Epithelial cell of proximal tubule (primary cell): ENCODE measurements at places on chromosomes 4 and X. TPM values are rescaled to one million over a fixed set of nuclear protein-coding genes. Genes with fewer than 3 reads are reported as not detected.

NPY1R gene
- total RNA-seq, result 0.40 and 3.3 TPM in 2 replicates

CSAG3 gene
- total RNA-seq, result not detected in 2 replicates

NXF2B gene
- not detected in 2 replicates for total RNA-seq

KCNE5 gene
- 0.43 TPM in 1 of 2 replicates, not detected in the other for total RNA-seq

AMER1 gene
- 1.6 and 1.9 TPM in 2 replicates for total RNA-seq

DRD5 gene
- total RNA-seq, result not detected in 2 replicates

XPNPEP2 gene
- total RNA-seq, result not detected in 2 replicates

CPE gene
- 10.6 and 10.7 TPM in 2 replicates for total RNA-seq

CACNA1F gene
- total RNA-seq, result 0.12 TPM in 1 of 2 replicates, not detected in the other

VCX3A gene
- total RNA-seq, result not detected in 2 replicates

ERCC6L gene
- 6.6 and 9.5 TPM in 2 replicates for total RNA-seq

SPANXN4 gene
- total RNA-seq, result not detected in 2 replicates

PALLD gene
- 21.9 and 45.6 TPM in 2 replicates for total RNA-seq

CORIN gene
- 0.12 TPM in 1 of 2 replicates, not detected in the other for total RNA-seq

STS gene
- total RNA-seq, result 1.6 and 2.2 TPM in 2 replicates

UNC5C gene
- 0.72 and 2.2 TPM in 2 replicates for total RNA-seq

SSX4B gene
- not detected in 2 replicates for total RNA-seq

HSFX1 gene
- 0.51 TPM in 1 of 2 replicates, not detected in the other for total RNA-seq

LYAR gene
- total RNA-seq, result 35.1 and 51.6 TPM in 2 replicates

SCD5 gene
- 6.1 and 22.7 TPM in 2 replicates for total RNA-seq

EDA2R gene
- total RNA-seq, result 1.0 and 3.9 TPM in 2 replicates

RRH gene
- total RNA-seq, result not detected in 2 replicates

ASB12 gene
- 0.07 TPM in 1 of 2 replicates, not detected in the other for total RNA-seq

MAGEC3 gene
- total RNA-seq, result not detected in 2 replicates

TCEAL6 gene
- not detected in 2 replicates for total RNA-seq

PPP1R3F gene
- total RNA-seq, result 0.87 and 2.3 TPM in 2 replicates

SOX3 gene
- not detected in 2 replicates for total RNA-seq

TREX2 gene
- total RNA-seq, result not detected in 2 replicates

CFAP99 gene
- total RNA-seq, result not detected in 2 replicates

TEX11 gene
- total RNA-seq, result not detected in 2 replicates
